ENCODE measurements at places on chromosomes 7 and 10.

GRCh38 chr7:98878365-98879197 lies at the start of gene TRRAP:
TRRAP (plus strand) TSS chr7:98878532; CDS start chr7:98881151, 2,619 bp downstream.
- peak; percentile 74 for DNase-seq

DNA sequence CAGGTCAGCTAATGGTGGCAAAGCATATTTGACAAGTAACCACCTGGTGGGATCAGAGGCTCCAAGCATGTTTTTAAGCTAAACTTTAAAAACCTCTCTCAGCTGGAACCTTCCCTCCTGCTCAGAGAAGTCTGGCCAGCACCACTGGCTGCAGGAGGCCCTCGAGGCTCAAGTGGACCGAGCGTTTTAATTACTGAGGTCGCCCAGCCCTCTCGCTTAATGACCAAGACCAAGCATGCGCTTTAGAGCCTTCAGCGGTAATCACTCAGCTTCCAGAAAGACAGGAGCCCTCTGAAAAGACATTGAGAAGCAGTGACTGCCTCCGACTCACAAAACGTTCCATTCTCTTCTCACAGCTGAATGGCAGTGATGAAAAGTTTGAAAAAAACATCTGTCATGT lies 383.4 kb upstream of the ADARB2 start:
- no peak for DNase-seq

DNA sequence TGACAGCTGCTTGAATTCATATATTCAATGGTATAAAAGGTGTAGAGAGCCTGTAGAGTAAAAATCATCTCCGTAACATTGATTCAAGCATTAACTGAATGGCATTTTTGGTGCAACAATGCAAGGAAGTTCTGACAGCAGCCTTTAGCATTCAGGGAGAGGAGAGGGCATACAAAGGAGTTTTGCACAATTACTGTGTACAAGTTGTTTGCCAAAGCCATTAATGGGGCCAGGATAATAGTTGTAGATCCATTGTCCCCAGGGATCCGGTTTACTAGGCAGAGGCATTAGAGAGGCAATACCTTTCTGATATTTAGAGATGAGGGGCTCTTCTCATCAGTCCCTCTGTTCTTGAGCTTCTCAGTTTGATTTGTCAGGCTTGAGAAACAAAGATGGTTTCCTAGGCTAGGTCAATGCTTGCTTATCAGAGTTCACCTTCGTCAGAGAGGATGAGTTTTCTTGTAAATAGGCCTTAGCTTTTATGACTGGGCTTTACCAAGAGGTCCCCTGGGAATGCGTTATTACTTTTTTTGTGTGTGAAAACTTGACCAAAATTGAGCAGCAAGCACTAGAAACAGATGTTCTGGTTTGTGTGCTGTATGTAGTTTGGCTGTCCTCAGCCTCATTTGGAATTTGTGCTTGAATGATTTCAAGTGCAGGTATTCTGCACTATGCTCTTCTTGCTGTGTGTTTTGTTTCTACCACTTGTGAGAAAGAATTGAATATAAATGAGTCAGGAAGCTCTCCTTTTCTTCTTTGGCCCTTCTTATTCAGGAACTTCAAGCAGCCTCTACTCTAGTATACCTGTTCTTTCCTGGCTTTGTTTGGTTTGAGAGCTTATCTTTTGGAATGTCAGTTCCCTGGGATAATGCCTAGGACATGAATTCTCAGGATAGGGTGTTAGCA lies 32.0 kb downstream of the SND1 start:
- no peak for DNase-seq

DNA sequence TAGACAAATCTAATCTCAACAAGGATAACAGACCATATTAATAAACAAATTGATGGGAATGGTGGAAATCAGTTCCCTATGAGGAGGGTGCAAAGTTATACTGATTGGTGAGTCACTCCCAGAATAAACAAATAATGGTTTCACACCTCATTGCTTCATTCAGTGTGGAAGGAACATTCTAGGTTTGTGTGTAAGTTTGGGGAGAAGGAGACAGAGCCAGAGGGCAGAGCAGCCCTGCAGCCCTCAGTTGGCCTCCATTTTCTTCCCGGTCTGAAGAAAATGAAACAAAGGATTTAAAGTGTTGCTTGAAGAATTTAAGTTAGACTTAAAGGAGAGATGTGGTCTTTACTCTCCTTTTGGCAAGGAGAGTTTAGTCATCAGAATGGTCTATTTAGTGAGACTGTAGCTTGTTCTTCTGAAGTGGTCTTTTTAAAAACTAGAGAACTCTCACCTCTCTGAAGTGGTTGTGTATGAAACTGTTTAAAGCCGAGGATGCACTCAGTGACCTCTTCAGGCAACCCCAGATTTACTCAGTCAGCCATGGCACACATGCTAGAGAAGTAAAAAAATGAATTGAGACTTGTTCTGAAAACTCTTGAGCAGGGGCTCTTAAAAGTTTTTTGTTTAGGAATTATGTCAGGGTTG lies 27.2 kb downstream of the IKZF1 start:
- DNase-seq, result no peak

DNA sequence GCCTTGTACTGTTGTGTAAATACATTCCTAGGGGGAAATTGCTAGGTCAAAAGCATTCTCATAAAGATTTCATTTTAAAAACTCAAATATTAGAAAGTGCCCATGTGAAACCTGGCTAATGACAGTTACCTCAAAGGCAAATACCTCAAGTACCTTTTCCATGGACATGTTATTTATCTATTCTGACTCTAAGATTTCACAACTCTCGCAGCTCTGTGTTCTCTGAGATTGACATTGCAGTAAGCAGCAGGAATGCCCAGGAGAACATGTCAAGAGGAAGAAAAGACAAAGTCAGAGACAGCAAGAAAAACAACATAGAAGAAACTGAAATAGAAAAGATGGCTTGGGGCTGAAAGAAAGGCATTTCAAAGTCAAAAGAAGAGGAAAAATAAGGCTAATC lies 187.4 kb downstream of the CYP26A1 start:
- DNase-seq, result no peak

DNA sequence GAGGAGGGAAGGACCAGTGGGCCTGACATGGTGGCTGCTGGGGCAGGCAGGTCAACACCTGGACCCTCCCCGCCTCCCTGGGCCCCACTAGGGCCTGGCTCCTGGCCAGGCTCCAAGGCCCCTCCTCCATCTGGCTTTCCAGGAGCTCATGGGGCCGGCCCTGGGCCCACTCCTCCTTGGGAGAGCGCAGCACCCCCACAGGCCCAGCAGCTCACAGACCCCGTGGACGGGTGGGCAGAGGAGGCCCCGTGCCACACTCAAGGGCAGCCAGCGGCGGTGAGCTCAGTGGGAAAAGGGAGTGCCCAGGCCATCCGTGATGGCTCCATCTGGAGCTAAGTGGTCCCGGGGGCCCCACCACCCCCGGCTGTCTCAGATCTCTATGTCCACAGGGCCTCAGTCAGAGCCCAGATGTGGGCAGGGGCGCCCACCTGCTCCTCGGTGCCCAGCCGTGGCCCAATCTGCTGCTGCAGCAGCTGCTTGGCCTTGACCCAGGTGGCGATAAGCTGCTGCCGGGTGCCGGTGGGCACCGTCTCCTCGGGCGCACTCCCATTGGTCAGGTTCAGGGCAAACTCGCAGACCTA lies 32.8 kb downstream of the CFAP46 start:
- DNase-seq, result no peak

GRCh38 chr10:102069071-102069470 lies 3.9 kb downstream of the HPS6 start:
- no peak for DNase-seq

DNA sequence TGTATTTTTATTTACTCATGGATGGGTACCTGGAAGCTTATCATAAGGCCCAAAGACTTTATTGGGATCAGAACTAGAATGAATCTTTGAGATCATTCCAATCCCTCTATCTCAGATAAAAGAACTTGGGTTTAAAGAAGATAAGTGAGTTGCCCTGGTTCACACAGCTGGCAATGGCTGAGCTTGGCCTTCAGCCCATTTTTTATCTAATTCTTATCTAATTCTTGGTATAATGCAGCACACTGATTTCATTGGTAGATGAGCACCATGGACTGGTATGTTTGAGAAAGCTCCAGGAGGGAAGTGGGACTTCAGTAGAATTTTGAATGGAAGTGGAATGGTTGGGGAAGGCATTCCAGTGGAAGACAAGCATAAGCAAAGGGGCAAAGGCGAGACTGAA lies 558.9 kb downstream of the REEP3 start:
- no peak for DNase-seq

DNA sequence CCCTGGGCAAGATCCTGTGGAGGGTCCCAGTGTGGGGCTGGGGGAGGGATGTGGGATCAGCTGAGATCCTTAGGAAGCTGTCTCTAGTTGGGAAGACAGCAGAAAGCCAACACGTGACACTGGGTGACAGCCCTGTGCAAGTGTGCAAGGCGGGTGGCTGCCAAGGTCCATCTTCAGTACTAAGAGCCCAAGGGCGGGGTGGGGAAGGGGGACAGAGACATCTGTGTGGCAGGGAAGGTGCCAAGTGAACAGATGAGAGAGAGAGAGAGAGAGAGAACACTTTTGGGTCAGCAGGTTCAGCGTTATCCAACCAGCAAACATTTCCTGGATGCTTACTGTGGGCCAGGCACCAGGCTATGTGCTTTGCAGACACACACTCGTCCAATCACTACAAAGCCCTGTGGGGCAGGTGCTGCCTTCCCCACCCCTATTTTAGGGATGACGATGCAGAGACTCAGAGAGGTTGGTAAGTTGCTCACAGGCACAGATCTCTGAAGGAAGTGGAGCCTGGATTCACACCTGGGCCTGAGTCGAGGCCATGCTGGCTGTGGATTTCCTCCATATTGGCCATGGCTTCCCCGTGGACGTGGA lies 135.7 kb downstream of the GRK5 start:
- DNase-seq, result no peak

DNA sequence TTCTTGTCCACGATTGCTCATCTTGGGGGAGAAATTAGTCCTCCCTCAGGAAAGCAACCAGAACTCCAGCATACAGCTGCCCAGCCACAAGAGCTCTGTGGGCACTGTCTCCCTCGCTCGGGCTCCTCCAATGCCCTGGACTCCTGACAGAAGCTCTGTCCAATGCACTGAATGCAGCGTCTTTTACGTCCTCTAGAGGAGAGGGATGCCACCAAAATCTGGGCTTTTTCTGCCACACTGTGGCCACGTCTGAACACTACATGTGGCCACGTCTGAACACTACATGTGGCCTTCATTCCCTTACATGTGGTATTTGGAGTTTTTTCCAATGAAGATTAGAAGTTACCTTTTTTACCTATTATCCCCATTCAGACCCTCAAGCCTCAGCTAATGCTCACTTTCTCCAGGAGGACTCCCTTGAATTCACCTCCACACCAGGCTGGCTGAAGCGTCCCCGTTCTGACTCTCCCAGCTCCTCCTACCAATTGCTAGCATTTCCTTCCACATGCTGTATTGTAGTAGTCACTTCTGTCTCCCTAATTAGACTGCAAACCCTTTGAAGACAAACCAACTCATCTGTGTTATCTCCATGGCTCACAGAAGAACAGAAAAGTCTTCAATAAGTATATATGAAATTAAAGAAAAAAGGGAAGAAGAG lies 134.3 kb upstream of the PDE1C start:
- no peak for DNase-seq

DNA sequence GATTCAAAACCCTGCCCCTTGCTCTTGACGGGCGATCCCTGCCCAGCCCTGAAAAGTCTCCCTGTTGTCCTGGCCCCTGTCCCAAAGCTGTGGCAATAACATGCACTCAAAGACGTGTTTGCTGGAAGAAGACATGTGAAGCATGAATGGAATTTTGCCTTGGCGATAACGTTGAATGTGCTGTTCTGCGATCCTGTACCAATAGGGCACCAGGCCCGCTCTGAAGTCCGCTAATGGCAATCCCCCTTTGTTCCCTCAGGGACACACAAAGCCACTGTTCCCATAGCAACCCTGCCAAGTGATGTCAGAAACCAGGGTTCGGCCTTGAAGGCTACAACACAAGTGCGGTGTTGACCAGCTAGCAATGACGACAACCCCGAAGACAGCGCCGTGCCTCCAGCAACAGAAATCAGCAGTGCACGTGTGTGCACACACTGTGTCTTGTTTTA lies 284.6 kb downstream of the KLF6 start:
- no peak for DNase-seq

- DNase-seq, result no peak
Observed at GRCh38 chr10:32372000-32372875, 25.3 kb upstream of the EPC1 start.

DNA sequence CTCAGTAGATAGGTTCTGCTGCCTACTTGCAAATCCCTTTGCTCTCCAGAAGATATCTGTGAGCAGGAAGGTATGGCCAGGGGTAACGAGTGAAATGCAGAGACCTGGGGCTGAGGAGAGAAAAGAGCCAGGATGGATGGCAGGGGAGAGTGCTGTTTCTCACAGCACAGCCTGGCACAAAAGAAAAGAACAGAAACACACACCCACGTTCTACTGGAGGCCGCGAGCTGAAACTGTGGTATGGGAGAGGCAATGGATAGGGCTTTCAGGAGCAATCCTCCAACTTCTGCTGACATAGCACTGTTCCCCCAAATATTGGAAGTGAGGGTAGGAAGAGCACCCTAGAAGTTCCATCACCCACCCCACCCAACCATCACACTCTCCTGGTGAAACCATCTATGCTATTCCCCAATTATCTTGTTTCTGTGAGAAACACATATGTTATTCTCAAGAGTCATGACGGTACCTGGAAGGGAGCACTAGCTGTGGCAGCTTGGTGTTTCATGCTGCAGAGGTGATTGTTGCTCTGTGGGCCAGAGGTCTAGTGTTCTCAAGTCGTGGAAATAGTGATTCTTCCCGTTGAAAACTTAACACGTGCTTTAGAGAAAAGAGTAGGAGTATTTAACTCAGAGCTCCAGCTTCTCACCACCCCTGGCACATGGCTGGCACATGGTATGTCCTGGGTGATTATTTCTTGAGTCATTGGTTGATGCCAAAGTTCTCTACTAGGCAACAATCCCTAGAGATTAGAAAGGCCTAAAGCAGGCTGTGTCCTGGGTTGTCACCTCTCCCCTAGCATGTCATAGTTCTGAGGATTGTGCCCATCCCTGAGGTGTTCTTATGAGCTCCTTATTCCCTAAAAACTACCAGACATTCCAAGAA lies 198.3 kb downstream of the PLXNA4 start:
- DNase-seq, result no peak

DNA sequence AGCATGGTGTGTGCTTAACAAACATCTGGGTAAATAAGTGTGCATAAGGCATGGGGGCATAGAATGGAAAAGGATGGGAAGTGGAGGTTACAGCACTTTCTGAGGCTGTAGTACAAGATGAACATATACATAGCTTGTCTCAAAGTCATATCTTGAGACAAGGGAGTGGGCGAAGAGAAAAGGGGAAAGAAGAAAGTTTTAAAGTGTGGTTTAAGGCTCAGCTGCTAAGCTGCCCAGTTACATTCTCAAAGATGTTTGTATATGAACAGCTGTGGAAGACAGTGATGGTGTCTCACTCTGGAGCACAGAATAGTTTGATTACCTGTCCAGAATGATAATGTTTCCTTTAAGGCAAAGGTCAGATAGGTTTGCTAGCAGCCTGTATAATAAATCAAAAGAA lies 61.9 kb upstream of the LANCL2 start:
- DNase-seq, result no peak

DNA sequence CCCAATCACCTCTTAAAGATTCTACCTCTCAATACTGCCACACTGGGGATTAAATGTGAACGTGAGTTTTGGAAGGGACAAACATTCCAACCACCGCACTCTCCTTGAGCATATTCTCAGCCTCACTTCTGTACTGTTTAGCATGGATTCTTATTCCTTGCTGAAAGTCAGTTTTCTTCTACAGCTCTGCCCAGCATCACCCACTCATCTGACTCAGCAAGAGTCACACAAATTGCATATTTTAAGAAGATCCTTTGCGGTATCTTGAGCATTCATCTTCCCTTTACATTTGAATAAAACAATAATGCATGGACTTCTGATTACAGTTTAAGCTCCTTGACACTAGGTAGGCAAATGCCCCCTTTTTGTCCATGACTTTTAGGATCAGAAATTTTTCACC lies 251.6 kb upstream of the MKLN1 start:
- no peak for DNase-seq

- no peak for DNase-seq
Observed at GRCh38 chr7:157041004-157041403, 30.5 kb upstream of the MNX1 start.
